AG10803 (cell line): ENCODE measurements at places on chromosomes 4 and X.

- no peak for DNase-seq
These were observed 27.5 kb upstream of the CPLX1 start for GRCh38 chr4:853416-853781.

- peak; percentile 50 for DNase-seq
These were observed 100.5 kb upstream of the TBC1D9 start for GRCh38 chr4:140856621-140857062.

DNA sequence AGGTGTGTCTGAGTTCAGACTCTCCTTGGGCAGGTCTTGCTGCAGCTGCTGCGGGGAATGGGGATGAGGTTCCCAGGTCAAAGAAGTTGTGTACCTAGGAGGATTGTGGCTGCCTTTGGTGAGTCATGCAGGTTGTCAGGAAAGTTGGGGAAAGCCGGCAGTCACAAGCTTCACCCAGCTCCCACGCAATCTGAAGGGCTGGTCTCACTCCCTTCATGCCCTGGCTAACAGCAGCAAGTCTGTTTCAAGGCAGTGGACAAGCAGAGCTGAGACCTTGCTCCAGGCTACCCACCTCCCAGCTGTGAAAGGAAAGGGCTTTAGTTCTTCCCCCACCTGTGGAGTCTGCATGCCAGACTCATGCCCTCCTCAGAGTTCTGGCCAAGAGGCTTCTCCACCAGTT, 287.2 kb downstream of the DTHD1 start:
- no peak for DNase-seq

GRCh38 chrX:39767446-39767845, 330.3 kb downstream of the BCOR start:
- peak; percentile 24 for DNase-seq

DNA sequence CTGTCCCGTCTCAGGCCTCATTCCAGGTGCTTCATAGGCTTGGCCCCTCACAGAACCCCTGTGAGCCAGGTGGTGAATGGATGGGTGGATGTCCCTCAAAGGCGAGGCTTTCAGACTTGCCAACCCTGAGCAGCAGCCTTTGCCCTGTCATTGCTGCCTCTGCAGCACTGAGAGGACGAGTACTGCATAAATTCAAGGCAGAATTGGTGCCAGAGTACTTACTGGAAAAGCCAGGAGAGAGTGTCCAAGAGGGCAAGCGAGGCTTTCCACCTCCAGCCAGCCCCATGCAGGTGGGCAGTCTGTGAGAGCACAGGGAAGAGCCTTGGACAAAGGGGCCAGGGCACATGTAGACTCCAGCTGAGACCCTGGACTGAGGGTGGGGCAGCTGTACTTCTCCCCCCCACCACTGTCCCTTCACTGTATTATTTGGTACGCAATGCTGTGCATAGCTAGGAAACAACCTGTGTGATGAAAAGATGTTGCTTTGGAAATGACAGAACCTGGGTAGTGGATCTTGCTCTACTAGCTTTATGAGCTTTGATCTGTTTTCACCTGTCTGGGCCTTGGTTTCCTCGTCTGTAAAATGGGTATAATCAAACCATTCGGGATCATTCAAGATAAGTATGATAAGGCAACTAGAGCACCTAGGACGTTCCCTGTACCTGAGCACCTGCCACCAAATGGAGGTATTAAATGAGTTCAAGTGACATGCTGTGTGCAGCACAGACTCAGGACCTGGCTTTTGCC, 224.9 kb upstream of the PSAPL1 start:
- DNase-seq: no peak

DNA sequence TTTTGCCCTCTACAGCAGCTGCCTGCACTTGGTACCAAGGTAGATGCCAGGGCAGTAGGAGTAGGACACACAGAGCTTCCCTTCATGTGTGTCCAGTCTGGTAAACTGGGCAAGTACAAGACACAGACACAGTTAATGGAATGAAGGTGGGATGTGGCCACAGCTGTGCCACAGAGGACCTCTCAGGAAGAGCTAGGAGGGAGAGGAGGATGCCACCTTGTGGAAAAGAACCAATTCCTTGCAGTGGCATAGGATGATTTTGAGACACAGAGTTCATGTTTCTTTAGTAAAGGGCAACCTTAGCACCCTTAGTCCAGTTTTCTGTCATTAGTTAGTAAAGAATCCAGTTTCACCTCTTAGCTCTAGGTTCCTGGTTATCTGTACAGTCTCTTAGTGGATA, 36.3 kb upstream of the TBC1D14 start:
- no peak for DNase-seq

- no peak for DNase-seq
These were observed 1.6 kb downstream of the GAB1 start for GRCh38 chr4:143338313-143338712.

GRCh38 chrX:45472968-45473367, 272.3 kb upstream of the DIPK2B start:
- DNase-seq: peak; percentile 84

- peak; percentile 40 for DNase-seq
These were observed 16.2 kb downstream of the ZFYVE28 start for GRCh38 chr4:2402048-2402842.

DNA sequence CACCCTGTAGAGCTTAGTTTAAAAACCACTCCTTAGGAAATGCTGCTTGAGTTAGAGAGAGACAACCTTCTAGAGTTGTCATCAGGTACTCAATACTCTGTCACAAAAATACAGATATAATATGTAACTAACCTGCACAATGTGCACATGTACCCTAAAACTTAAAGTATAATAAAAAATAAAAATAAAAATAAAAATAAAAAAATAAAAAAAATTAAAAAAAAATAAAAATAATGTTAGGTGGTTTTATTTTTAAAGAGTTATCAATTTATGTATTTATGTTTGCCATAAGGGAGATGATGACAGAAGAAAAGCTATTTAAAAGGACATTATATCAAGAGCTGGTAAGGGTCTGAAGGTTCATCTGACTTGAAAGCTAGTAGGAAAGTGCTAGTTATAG, 397.9 kb downstream of the TMA16 start:
- no peak for DNase-seq

DNA sequence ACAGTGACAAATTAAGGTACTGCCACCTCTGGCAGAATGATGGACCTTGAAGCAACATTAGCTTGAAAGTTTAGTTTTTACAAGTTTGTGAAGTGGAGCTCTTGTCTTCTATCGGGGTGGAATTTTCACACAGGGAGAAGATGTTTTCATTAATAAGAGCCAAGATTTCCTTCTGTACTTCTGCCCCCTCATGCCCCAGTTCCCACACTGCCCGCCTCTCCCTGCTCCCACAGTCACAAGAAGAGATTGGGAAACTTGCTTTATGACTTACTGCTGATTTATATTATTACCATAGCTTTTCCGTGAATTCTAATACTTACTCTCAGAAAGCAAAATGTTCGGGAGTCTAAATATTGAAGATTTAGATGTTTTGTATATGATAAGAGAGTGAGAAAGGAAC, 539.8 kb upstream of the ARX start:
- DNase-seq: no peak

GRCh38 chr4:88964450-88964849, 92.5 kb downstream of the FAM13A start:
- peak; percentile 25 for DNase-seq

DNA sequence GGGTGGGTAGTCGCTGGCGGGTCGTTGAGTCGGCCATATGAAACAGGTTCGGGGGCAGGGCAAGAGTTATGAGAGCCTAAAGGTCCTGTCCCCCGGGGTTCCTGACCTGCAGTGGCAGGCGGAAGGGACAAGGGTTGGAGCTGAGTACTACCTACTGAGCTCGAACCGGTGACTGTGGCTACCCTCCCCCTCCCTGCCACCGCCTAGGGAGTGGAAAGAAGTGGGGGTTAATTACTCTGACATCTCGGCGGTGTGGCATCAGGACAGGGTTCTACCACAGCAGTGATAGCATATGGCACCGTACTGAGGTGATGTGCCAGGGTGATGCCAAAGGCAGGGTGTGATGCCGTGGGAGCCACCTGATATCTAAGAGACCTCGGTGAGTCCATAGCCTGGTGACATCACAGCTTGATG, 307 bp downstream of the ATG4A start:
- DNase-seq: no peak

GRCh38 chrX:38220024-38220414, 652 bp downstream of the SRPX start:
- DNase-seq: peak; percentile 68

DNA sequence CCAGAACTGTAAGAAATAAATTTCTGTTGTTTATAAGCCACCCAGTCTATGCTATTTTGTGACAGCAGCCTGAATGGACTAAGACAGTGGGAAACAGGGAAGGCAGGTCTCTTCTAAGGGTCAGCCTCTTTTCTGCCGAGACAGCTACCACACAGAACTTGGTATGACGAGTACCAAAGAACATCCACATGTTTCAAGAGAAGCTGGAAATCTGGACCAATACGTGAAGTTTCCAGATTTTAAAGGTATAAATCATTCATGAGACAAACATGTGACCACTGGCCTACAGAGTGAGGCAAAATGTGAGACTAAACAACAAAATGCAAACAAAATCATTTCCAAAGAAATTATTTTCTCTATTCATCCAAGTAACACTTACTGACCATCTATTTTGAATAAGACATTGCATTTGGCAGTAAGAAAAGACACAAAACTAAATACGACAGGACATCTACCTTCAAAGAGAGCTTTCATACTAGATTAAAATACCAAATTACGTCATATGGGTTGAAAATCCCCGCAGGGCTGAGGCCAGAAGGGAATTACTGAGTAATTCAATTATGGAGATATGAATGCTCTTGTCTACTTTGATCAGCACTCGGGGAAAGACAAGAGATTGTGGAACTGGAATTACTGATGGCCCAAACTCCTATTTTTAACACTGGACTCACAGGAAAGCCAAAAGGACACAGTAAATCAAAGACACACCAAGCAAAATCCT, 7.2 kb downstream of the SCARB2 start:
- peak; percentile 59 for DNase-seq
